ENCODE measurements at places on chromosomes 4 and X. TPM values are rescaled to one million over a fixed set of nuclear protein-coding genes. Genes with fewer than 3 reads are reported as not detected.

DNA sequence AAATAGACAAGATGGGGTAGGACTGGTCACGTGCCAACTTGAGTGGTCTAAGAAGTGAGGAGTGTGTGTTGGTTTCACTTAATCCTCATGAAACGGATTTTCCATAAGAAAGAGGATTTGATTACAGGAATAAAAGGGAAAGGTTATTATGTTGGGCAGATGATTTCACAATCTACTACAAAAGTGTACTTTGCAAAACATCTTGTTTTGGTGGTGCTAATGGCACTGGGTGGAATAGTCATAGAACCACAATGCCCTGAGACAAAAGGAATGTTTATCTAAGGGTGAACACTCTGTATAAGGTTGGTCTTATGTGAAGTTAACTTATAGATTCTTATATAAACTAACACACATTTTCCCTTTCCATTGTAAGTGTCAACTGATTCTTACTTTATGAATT, 45.6 kb downstream of the GLUD2 start:
- no peak overlapping the region for H3K4me3 ChIP-seq
- DNase-seq = no peak
- no peaks in the 10 kb centered on the region for H3K36me3 ChIP-seq

DNA sequence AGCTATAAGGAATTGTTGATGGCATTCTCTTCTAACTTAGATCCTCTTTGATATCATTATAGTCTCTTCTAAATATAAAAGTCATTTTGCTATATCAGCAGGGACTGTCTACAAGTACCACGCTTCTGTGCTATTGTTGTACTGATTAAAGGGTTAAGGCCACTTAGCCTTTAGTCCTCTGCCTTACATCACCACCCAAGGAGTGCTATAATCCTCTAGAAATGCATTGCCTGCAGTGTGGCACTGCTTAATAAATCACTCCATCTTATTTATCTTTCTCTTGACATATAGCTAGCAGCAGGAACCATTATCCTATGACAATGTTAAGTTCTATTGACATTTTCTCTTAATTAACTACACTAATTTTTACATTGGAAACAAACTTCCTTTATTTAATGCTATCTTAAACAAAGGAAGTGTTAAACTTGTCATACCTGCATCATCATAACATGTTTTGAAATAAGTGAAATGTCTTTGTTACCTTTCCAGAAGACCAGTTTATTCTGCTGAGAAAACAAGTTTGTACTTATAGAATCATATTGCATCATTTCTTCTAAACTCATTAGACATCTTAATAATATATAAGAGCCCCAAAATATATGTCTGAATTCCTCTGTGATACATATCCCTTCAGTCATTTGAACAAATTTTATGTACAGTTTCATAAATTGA, 360.9 kb upstream of the ATOH1 start:
- no peak for DNase-seq
- H3K4me3 ChIP-seq = no peak overlapping the region
- no peak overlapping the region for H3K27ac ChIP-seq
- no peaks in the 10 kb centered on the region for H3K36me3 ChIP-seq
- H3K27me3 ChIP-seq = no peaks in the 10 kb centered on the region

DNA sequence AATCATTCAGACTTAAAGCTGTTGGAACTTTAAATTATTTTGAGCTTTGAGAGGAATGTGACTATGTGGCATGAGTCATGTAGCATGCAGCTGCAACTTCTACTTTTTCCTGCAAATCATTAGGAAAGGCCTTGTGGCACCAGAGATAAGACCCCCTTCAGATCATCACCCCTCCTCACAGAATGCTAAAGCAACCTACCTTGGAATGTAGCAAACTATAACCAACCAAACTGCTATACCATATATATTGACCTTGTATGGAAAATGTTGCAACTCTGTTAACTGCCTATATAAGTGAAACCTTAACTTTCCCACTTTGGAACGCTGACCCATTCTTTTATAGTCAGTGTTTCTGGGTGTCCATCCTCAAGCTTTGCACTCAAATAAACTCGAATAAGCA, 32.0 kb downstream of the ATXN3L start:
- no peak overlapping the region for H3K27ac ChIP-seq
- H3K27me3 ChIP-seq = no peaks in the 10 kb centered on the region
- no peaks in the 10 kb centered on the region for H3K4me1 ChIP-seq
- no peak overlapping the region for H3K4me3 ChIP-seq
- no peak for DNase-seq

PCDH11X gene
- total RNA-seq = 0.05 TPM

DNA sequence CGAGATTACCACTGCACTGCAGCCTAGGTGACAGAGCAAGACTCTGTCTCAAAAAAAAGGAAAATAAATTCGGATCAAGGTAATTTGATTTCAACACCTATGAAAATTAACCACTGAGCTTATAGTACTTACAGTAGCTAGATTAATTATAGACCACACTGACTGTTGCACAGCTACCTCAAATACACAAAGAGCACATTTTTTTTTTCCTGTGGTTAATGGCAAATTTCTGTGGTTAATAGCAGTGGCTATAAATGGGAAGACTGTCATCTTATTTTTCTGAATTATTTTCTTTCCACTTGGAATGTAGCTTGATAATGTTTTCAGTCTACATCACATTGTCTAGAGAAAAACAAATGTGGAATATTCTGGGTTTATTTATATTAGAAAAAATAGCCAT, 1661.6 kb upstream of the PCDH7 start:
- H3K4me3 ChIP-seq = no peak overlapping the region
- no peak overlapping the region for H3K27ac ChIP-seq
- no peaks in the 10 kb centered on the region for H3K36me3 ChIP-seq
- no peaks in the 10 kb centered on the region for H3K27me3 ChIP-seq

- H3K27ac ChIP-seq = no peak overlapping the region
- DNase-seq = no peak
- H3K4me1 ChIP-seq = peaks cover 3% of the 10 kb centered on the region
- H3K27me3 ChIP-seq = no peaks in the 10 kb centered on the region
- H3K4me3 ChIP-seq = no peak overlapping the region
These were observed 22.4 kb downstream of the AFF1 start for GRCh38 chr4:86957215-86957614.

MAGEA9B gene
- total RNA-seq = not detected

CFAP47 gene
- not detected for total RNA-seq

- H3K36me3 ChIP-seq = no peaks in the 10 kb centered on the region
- H3K4me3 ChIP-seq = no peak overlapping the region
- H3K27me3 ChIP-seq = no peaks in the 10 kb centered on the region
- no peaks in the 10 kb centered on the region for H3K4me1 ChIP-seq
- H3K27ac ChIP-seq = no peak overlapping the region
These were observed 38.9 kb downstream of the ANXA10 start for GRCh38 chr4:168131196-168131595.

USP17L24 gene
- total RNA-seq = not detected

DNA sequence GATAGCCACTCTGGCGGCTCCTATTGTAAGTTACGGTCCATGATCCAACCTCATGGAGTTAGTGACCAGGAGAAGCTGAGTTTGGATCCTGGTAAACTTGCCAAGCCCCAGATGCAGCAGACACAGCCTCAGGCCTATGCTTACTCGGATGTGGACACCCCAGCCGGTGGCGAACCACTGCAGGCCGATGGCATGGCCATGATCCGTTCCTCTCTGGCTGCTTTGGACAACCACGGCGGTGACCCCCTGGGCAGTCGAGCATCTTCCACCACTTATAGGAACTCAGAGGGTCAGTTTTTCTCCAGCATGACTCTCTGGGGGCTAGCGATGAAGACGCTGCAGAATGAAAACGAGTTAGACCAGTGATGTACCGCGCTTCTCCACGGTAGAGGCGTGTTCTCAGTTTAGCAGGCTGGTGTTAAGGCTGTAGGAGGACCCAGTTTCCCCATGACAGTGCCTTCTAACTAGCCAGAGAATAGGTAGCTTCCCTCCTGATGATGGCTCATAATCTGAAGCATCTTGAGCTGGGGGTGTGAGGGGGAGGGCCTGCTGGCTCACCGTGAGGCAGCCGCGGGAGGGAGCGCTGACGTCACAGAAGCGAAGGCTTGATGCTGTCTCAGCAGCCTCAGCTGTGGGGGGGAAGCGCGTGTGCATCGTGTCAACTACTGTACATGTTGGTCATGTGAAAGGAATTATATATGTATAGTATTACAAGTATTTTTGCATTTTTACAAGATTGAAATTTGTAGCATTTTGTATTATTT, 31.1 kb downstream of the ZBTB49 start:
- H3K27ac ChIP-seq = no peak overlapping the region
- no peaks in the 10 kb centered on the region for H3K4me1 ChIP-seq
- no peaks in the 10 kb centered on the region for H3K36me3 ChIP-seq
- no peaks in the 10 kb centered on the region for H3K27me3 ChIP-seq
- no peak for DNase-seq
- no peak overlapping the region for H3K4me3 ChIP-seq

CT45A3 gene
- not detected for total RNA-seq

GRCh38 chrX:617891-618290, 12.7 kb upstream of the SHOX start:
- no peaks in the 10 kb centered on the region for H3K4me1 ChIP-seq
- no peak for DNase-seq
- H3K27ac ChIP-seq = no peak overlapping the region
- no peak overlapping the region for H3K4me3 ChIP-seq
- H3K27me3 ChIP-seq = no peaks in the 10 kb centered on the region
- H3K36me3 ChIP-seq = no peaks in the 10 kb centered on the region

PITX2 gene
- total RNA-seq = 0.64 TPM

DNA sequence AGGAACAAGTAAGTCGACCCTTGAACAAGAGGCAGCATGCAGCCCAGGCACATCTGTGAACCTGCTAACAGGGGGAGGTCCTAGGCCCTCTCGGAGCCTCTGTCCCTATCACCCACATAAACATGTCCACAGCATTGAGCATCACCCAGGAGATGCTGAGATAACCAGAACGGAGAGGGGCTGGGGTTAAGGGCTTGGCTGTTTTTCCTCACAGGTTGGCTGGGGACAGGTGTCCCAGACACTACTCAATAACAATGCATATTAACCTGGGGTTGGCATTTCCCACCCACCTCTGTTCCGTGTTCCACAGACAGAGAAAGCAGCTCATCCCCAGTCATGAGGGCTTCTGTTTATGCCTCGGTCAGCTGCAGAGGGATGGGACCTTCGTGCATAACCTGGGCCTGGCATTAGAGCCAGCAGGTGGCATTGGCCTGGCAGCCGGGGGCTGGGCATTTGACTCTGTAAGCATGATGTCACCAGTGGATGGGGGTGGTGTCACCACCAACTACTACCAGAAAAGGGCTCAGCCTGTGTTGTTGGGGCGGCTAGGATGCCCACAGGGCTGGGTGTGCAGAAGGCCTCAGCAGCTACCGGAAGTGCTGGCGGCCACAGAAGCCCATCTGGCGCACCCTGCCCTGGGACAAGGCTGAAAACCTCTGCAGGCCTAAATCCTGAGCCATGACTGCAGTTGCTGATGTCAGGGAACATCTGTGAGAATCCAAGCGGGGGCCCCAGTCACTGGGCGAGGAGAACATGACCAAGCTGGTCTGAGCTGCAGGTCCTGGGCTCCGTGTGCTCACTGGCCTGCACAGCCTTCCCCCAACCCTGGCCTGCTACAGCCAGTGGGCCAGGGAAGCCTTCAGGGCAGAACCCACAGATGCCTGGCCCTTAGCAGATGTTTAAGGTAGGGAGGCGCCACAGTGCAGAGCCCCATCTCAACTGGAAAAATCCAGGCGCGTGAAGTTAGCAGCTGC, 351.4 kb downstream of the NR3C2 start:
- no peak overlapping the region for H3K27ac ChIP-seq
- H3K4me3 ChIP-seq = no peak overlapping the region
- no peaks in the 10 kb centered on the region for H3K27me3 ChIP-seq
- H3K36me3 ChIP-seq = no peaks in the 10 kb centered on the region

TBC1D8B gene
- total RNA-seq = 17.9 TPM

DNA sequence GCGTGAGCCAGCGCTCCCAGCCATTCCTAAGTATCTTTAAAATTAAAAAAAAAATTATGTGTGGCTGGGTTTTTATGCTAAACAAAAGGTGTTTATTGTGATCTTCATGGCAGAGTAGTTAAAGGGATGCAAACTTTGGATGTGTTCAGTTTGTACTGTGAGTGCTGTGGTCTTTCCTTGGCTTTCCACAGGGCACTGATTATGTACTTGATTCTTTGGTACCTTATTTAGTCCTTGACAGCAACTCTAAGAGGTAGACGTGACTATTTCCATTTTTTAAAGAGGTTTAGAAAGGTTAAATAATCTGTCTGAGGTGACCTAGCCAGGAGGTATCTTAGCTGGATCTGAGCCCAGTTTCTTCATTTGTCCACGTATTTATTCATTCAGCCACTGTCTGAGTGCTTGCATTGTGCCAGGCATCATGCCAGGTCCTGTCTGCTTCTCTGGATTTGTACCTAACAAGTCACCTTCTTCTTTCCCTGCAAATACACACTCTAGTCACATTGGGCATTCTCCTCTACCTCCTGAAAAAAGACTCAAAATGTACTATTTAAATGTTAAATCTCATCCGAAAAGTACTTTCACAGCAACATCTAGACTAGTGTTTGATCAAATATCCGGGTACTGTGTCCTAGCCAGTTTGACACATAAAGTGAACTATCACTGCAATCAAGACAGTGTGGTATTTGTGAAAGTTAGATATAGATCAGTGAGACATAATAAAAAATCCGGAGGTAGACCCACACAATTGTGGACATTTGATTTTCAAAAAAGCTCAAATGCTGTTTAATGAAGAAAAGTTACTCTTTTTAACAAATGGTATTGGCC, 31.5 kb downstream of the WWC2 start:
- no peaks in the 10 kb centered on the region for H3K27me3 ChIP-seq
- H3K4me1 ChIP-seq = no peaks in the 10 kb centered on the region
- H3K27ac ChIP-seq = no peak overlapping the region
- no peak overlapping the region for H3K4me3 ChIP-seq

NPY1R gene
- total RNA-seq = 1.6 TPM

DNA sequence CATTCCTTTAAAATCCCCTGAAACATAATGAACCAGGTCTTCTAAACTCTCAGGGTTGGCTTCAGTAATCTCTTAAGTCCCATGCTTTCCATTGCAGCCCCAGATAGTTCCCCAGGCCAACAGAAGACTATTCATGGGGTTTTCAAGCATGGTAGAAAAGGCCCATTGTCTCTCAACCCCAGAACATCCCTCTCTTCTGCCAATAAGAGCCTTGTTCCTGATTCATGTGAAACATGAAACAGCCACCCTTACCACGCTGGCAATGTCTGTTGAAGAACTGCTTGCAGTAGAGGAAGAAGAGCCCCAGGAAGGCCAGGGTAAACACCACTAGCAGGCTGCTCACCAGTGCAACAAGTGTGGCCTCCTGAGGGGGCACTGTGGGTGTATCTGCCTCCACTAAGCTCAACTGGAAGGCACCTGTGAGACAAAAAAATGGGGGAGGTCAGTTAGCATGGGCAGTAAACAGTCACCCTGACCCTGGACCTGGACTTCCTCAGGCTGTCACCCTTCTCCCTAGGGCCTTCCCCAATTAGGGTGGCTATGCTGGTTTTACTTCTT, 36.4 kb downstream of the EDA2R start:
- H3K4me1 ChIP-seq = no peaks in the 10 kb centered on the region
- H3K4me3 ChIP-seq = no peak overlapping the region
- no peaks in the 10 kb centered on the region for H3K36me3 ChIP-seq
- H3K27ac ChIP-seq = no peak overlapping the region
- no peak for DNase-seq

All from colonic mucosa (tissue), 4 donors.